ENCODE measurements at places on chromosomes 11 and 22.
A peak's percentile ranks its signal among the peaks of the same experiment; 100 is the strongest.

- DNase-seq = no peak
Observed at GRCh38 chr22:42632096-42632495, 8.3 kb downstream of the ATP5MGL start.

- DNase-seq = no peak
Observed at GRCh38 chr11:69161117-69161407, 5.3 kb downstream of the SMIM38 start.

DNA sequence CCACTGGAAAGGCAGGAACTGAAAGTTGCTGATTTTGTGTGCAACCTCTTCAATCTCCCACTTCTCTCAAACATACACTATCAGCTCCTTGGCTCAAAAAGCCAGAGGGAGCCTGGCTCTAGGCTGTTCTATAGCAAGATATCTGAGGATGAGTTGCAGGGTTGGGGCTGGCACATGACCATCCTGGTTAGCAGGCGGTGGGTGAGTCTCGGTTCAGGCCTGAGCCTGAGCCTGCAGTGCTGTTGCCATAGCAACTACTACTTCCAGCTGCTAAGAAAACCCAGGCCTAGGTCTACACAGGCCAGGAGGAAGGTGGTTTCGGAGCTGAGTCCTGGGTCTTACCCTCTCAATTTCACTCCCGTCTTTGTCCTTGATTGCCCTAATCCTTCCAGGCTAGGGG lies 39.0 kb downstream of the CWC15 start:
- DNase-seq = no peak

- no peak for DNase-seq
Observed at GRCh38 chr11:23923357-23923756, 573.5 kb upstream of the LUZP2 start.

GRCh38 chr22:26170795-26171580 lies 1.7 kb downstream of the SEZ6L start:
- no peak for DNase-seq

GRCh38 chr11:102384419-102385079 lies 37.5 kb downstream of the BIRC2 start:
- DNase-seq = no peak

DNA sequence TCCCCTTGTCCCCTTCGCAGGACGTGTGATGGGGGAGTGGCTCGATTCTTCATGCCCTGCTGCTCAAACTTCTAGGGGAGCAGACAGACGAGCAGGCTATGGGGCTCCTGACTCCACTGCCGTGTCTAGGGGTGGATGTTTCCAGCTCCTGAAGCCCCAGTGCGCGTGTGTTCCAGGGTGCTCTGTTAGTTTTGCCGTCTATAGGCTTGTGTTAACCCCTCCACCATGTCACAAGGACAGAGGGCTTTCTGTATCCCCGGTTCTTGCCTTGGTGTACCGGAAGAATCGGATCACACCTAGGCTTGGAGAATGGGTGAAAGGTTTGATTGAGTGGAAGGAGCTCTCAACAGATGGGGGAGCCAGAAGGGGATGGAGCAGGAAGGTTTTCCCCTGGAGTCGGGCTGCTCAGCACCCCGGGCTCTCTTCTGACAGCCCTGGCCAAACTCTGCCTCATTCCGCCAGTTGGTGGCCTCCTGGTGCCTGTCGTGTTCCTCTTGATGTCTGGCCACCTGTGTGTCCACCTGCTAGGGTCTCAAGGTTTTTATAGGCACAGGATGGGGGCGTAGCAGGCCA lies 810.7 kb downstream of the BRD1 start:
- no peak for DNase-seq

GRCh38 chr11:46686886-46687795 lies 13.3 kb downstream of the ARHGAP1 start:
- no peak for DNase-seq

DNA sequence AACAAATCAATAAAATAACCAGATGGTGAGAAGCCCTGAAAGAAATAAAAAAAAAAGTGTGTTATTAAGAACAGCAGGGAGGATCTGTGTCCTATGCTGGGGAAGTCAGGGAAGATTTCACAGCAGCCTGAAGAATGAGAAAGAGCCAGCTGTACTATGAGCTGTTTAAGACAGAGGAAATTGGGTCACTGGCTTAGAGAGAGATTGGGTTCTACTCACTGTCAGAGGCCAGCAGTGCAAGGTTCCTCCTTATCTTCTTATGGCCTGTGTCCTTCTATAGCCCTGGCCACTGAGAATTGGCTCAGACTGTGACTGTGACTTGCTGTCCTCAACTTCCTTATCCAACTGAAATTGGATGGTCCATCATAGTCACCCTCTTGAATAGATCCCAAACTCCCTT lies 54.8 kb upstream of the FDX1 start:
- no peak for DNase-seq

DNA sequence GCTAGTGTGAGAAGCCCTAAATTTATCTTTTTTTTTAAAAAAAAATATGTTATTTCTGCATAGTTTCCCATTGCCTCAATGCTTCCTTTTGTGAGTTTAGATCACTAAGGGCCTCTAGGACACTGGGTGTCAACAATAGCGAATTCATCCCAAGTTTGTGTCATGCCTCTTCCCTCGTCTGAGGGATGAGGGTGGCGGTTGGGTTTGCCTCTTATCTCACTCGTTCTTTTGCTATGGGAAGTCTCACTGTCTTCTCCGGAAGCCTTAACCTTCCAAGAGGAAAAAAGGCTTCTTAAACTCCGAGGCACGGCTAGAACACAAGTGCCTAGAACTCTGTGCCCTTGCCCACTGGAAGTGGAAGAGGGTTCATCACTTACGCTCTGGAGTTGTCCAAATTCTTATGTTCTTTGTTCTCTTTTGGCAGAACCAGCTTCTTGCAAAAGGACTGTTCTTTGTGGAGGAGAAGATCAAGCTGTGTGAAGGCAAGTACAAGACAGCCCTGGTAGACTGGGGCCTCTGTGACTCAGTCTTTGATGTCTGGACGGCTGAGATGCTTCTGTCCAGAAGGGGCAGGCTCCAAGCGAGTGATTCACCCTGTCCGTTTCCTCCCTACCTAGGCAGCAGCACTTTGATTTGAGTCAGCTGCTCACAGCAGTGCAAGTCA lies 78.5 kb downstream of the TRAF6 start:
- peak; percentile 80 for DNase-seq

GRCh38 chr11:60064111-60064510 lies 7.6 kb downstream of the MS4A3 start:
- no peak for DNase-seq

- no peak for DNase-seq
Observed at GRCh38 chr22:37647928-37648327, 8.5 kb downstream of the SH3BP1 start.

DNA sequence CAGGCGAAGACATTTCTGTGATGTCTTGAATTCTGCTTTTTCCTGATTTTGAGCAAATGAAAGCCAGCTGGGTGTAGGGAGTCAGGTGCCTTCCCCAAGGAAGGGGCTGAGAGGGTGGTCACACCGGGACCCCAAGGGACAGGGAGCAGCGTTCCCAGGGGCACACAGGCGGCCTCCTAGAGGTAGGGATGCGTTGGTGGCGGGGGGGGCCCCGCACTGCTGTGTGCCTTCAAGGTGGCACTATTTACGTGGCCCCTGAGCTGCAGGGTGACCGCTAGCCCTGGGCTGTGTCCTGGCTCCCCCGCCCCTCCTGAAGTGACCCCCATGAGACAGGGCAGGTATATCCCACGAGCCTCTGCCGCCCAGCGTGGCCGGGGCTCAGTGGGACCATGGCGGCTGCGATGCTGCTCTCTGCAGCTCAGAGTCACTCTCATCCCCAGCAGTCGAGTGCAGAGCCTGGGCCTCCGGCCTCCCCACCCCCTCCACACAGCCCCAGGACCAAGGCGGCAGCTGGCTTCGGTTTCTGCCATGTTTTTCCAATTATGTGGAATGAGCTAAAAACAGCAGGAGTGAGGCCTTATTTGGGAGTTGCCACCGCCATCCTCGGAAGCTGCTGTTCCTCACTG lies 60.9 kb downstream of the LRP5 start:
- DNase-seq = no peak

DNA sequence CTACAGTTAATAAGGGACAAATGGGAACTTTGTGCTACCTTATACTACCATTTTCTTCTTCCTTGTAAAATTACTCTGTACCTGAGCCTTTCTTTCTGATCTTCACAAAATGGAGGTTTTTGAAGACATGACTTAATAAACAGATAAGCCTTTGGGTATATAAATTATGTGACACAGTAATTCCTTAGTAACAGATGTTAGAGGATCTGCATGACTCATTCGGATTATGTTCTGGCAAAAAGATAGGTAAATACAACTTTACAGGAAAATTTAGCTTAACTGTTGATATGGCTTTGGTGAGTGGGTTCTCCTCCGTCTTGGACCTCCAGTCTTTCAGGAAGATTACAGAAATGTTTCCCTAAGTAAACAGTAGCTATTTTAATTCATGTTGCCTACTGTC lies 61.8 kb downstream of the BID start:
- no peak for DNase-seq

- peak; percentile 46 for DNase-seq
Observed at GRCh38 chr11:123478352-123478987, 48.4 kb downstream of the GRAMD1B start.

DNA sequence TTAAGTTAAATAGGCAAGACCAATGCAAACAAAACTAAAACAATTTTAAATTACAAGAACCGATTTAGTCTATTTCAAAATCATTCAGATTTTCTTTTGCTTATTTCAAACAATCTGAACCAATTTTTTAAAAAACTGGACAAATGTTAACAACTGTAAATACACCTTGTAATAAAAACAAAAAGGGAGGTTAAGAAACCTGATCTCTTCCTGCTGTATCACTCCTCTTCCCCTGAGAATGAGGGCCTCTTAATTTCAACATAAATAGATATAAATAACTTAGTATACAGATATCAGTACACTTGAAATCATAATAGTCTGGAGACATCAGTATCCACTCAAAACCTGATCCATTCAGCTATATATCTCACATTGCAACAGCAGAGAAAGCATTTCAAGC lies 346.6 kb downstream of the TTC28 start:
- DNase-seq = no peak

GRCh38 chr22:49777569-49778249 lies 50.0 kb downstream of the BRD1 start:
- DNase-seq = no peak

Measured in pulmonary artery endothelial cell (primary cell).